Activated T-cell treated with anti-CD3 and anti-CD28 coated beads, Interleukin-2, amount 50 U/mL, for 4 hours (primary cell): ENCODE measurements at places on chromosomes 5 and 9.

- no peak for DNase-seq
Observed at GRCh38 chr9:90965226-90966030, 163.8 kb downstream of the SYK start.

GRCh38 chr9:110136802-110137201 is 71.2 kb downstream of the C9orf152 start:
- DNase-seq: no peak

- no peak for DNase-seq
Observed at GRCh38 chr5:36066540-36067210, at the start of gene UGT3A2. UGT3A2 (minus strand) TSS chr5:36066882; CDS start chr5:36066789, 93 bp downstream.

GRCh38 chr5:138352722-138353559 is 456 bp downstream of the KDM3B start:
- DNase-seq: peak; percentile 66

DNA sequence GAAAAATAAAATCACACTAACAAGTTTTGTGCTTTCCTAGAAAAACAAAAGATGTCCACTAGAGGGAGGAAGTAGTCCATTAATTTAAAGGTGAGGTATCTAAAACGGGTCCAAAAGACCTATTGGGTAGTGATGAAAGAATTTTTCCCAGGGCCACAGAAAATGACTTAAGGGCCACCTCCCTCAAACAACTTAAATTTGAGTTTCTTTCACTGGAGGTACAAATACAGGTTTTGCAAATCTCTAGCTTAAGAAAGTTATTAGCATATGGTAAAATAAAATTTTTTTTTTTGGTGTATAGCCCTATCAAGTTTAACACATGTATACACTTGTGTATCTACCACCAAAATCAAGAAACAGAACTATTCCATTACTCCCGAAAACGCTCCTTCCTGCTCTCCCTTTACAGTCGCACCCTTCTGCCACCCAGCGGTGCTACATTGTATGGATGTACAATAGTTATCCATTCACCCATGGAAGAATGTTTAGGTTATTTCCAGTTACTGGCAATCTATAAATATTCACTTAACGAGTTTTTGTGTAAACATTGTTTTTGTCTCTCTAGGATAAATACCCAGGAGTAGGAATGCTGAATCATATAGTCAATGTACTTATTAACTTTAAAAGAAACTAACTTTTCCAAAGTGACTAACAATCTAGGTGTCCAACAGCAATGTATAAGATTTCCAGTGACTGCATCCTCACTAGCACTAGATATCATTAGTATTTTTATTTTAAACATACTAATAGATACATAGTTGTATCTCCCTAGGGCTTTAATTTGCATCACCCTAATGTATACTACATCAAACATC is 21.9 kb downstream of the DEPDC1B start:
- DNase-seq: no peak

DNA sequence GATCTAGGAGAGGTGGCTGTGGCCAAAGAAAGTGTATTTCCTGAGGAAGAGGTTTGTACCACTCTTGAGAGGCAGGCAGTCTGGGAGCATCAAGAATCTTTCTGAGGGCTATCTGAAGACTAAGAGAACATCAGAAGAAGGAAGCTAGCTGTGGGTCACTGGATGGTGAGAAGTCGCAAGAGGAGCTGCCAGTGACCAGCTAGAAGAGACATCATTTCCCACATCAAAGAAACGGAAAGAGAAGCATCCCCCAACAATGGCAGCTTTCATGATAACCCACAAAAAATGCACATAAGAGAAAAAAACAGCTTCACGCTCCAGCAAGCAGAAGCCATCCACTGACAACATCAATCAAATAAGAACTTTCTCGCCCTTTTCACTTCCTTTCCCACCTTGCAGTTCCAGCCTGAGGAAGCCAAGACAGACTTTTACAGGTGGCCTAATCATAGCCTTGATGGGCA is 25.0 kb upstream of the CEP78 start:
- DNase-seq: no peak

DNA sequence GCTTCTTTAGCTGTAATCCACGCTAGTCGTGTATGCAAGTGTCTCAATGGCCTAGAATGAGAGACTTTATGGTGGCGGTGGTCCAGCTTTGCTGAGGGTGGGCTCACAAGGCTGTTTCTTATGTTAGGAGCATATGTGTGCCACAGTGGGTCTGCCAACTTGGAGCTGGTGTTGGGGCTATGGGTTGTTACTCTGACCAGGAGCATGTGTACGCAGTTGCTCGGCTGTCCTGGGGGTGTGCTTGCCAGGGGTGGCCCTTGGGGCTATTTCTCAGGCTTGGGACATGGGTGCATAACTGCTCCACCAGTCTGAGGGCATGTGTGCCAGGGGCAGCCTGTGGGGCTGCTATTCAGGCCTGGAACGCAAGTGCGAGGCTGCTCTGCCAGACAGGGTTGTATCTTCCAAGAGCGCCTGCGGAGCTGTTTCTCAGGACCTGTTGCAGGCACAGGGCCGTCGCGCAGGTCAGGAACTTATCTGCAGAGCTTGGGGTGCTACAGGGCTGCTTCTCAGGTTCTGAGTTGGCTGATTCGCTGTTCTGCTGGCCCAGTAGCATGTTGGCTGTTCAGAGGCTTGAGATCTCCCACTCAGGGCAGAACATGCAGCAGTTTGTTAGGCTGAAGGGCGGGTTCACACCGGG is 187.9 kb upstream of the TLX3 start:
- DNase-seq: no peak

DNA sequence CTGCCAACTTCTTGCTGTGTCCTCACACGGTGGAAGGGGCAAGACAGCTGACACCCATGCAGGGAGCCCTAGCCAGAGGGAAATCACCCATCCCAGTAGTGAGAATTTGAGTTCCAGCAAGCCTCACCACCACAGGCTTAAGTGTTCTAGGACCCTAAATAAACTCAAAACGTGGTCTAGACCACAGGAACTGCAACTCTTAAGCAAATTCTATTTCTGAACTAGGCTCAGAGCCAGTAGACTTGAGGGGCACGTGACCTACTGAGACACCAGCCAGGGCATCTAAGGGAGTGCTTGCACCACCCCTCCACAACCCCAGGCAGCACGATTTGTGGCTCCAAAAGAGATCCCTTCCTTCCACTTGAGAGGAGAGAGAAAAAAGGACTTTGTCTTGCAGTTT is 96.0 kb upstream of the PHF24 start:
- DNase-seq: no peak

- DNase-seq: no peak
Observed at GRCh38 chr9:110116543-110116885, 91.4 kb downstream of the C9orf152 start.

- DNase-seq: no peak
Observed at GRCh38 chr5:143308731-143309130, 94.8 kb downstream of the NR3C1 start.

- DNase-seq: no peak
Observed at GRCh38 chr9:91751922-91752321, 198.1 kb downstream of the ROR2 start.

DNA sequence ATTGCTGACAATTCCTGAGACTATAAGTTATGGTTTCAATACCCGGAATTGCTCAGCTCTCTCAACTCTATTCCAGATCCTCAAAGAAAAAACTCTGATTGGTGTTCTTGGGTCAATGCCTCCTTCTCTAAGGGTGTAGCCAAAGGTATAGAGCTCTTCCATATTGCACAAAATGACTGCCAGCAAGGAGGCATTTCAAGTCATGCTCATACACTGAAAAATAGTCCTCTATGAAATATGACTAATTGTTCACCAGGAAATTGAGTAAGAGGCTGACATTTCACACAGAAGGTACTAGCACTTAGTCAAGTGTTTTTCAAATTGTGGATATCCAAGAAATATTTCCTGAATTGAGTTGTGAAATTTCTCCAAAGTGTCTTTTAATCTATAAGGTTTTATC is 111.1 kb upstream of the KLF9 start:
- DNase-seq: no peak

DNA sequence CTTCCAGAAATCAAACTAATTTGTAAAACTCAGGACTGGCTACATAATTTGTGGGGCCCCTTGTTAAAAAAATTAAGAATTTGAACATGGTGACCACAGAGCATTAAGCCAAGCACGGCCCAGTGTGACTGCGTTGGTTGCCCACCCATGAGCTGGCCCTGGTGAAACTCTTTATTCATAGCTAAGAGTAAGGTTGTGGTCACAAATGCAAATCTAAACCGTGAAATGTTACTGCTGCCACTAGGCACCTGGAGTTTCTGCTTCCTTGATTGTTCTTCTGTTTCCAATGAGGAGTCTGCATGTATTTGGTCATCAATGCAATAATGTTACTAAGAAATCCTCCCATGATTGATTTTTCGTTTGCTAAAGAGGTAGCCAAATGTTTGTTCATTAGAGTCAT is 4.2 kb downstream of the GCNT1 start:
- DNase-seq: no peak

DNA sequence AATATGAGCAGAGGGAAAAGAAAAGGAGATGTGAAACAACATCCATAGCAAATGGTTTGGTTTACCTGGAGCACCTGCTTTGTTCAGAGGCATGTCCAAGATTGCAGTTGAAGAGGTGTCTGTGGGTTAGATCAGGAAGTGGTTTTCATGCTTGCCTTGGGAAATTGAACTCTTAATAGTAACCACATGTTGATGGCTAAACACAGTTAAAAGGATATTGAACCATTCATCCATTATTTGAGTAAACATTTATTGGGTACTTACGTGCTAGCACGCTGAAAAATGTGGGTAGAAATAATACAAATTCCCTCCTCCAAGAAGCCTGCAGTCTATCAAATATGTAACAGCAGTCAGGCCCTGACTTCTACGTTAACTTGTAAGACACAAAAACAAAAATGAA is 235.7 kb upstream of the TNC start:
- no peak for DNase-seq

- no peak for DNase-seq
Observed at GRCh38 chr5:38678076-38678475, 121.6 kb upstream of the LIFR start.

GRCh38 chr5:132782101-132782500 is 5.1 kb upstream of the SEPTIN8 start:
- no peak for DNase-seq

DNA sequence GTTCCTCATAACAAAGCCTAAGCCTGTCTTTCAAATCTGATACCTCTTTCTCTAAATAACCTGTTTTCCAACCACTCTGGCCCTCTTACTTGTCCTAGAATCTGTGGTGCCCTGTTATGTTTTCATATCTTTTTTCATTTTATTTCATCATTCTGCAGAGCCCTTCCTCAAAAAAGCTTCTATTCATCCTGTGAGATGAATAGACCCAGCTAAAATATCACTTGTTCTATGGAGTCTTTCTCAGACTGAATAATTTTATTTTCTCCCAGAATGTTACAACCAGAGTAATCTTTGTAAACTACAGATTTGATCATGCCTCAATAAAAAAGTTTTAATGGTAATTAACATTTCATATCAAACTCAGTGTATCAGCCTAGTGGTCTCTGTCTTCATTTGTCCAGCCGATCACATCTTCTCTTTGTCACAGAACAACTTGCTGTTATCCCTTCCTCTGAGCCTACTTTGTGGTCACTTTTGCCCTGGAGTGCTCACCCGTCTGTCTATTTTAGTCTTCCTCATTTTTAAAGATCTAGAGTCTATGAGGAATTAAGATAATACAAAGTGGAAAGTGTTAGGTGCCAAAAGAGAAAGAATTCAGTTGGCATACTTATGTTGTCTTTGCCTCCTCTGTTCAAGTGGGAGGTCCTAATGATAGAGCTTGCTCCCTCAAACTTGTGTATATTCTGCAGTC is 77.8 kb downstream of the ZCCHC7 start:
- no peak for DNase-seq

GRCh38 chr5:172773481-172774469 is 2.8 kb upstream of the DUSP1 start:
- no peak for DNase-seq

GRCh38 chr5:33035851-33036527 is 324.9 kb downstream of the NPR3 start:
- no peak for DNase-seq
